ENCODE measurements at places on chromosomes 4 and X.

DNA sequence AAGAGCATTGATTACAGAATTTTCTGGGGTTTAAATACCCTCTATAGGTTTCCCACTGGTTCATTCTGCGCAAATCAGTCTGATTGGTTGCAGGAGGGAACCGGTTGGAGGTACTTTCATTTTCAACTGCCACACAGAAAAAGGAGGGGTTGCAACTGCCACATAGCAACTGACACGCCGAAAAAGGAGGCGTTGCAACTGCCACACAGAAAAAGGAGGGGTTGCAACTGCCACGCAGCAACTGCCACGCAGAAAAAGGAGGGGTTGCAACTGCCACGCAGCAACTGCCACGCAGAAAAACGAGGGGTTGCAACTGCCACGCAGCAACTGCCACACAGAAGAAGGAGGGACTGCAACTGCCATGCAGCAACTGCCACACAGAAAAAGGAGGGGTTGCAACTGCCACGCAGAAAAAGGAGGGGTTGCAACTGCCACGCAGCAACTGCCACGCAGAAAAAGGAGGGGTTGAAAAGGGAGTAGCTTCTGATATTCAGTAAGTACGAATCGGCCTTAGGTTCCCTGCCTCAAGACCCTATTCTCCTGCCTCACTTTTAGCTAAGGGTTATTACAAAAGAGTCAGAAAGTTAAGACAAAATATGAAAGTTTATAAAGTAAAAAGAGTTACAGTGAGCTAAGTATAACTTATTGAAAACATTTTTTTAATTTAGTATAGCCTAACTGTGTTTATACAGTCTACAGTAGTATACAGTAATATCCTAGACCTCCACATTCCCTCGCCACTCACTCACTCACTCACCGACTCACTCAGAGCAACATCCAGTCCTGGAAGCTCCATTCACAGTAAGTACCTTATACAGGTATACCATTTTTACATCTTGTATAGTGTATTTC, 431.8 kb downstream of the KCTD8 start:
- no peak for DNase-seq

- DNase-seq, result no peak
These were observed 242.3 kb downstream of the AFAP1 start for GRCh38 chr4:7697343-7697742.

DNA sequence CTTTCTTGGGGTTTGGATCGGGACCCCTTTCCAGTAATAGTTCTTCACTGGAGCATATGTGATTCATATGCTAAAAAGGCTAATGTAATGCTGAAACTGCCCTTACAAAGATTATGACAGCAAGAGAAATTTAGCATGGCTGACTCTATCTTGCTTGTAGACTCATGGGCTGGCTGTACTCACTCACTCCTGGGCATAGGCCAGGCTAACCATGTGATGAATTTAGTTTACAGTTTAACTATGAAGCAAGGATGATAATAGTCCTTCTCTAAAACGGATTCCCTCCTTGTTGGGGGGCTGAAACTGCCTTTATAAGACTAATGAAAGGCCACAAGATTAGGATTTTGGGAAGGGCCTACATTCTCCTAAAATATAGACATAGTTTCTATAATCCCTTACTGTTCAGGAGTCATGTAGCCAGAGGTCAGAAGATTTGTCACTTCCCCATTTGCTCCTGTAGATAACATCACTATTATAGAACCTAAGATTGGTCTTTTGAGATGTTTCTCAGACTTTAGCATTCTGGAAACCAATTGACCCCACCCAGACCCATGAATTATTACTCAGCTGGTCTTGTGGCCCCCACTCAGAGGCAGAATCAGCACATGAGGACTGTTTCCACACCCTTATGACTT, 20.8 kb upstream of the CEP135 start:
- no peak for DNase-seq

DNA sequence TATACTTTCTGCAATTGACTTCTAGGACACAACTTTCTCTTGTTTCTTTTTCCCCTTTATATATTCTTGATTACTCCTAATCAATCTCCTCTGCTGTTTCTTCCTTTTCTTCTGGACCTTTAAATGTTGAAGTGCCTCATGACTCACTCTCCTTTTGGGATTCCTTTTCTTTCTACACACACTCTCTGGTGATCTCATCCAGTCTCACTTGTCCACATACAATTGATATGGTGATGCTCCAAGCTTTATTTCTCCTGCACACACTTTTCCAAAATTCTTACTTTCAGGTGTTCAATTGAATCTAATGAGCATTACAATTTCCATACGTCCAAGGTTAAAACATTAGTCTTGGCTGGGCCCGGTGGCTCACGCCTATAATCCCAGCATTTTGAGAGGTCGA, 794.8 kb upstream of the EPHA5 start:
- DNase-seq, result no peak

DNA sequence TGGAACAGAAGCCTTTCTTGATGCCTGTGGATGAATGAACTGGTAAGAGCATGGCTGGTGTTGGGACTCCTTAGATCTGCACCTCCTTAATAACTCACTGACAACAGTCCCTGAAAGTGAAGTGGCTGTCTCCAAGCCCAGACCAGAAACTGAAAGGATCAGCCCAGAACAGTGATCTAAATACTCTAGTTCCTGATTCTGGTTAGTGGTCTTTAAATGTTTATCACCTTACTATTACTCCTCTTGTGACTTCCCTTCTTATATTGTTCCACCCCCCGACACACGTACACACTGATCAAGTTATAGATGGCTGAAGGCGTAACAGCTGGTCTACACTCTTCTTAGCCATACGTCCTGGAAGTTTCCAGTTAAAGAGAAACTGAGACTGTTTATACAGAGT, 33.8 kb upstream of the ARMCX2 start:
- no peak for DNase-seq

GRCh38 chrX:140123446-140123845, 158.1 kb upstream of the CXorf66 start:
- DNase-seq, result no peak

- no peak for DNase-seq
These were observed 1544.1 kb upstream of the ADGRL3 start for GRCh38 chr4:59655996-59656395.

DNA sequence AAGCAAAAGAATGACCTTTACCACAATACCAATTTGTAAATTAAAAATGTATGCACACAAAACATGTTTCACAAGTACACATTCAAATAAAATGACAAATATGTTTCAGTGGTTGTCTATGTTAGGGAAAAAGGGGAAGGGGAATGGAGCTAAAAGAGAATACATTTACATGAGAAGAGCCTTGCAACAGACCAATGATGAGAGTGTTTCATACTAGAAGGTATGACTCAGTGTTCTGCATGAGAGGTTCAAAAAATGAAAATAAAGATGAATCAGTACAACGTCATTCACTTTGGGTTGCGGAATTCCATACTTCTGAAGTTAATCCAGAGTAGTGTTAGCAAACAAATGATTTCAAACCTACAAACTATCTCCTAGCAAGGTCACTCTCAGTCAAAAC, 51.7 kb downstream of the RPGR start:
- DNase-seq, result no peak

GRCh38 chr4:52640808-52641565, 18.1 kb downstream of the USP46 start:
- DNase-seq, result no peak

- DNase-seq, result no peak
These were observed 146.5 kb downstream of the SPANXN1 start for GRCh38 chrX:145393702-145394235.

- no peak for DNase-seq
These were observed 27.1 kb upstream of the NSUN7 start for GRCh38 chr4:40722576-40723161.

- no peak for DNase-seq
These were observed 6.9 kb downstream of the CCNB3 start for GRCh38 chrX:50211510-50211909.

DNA sequence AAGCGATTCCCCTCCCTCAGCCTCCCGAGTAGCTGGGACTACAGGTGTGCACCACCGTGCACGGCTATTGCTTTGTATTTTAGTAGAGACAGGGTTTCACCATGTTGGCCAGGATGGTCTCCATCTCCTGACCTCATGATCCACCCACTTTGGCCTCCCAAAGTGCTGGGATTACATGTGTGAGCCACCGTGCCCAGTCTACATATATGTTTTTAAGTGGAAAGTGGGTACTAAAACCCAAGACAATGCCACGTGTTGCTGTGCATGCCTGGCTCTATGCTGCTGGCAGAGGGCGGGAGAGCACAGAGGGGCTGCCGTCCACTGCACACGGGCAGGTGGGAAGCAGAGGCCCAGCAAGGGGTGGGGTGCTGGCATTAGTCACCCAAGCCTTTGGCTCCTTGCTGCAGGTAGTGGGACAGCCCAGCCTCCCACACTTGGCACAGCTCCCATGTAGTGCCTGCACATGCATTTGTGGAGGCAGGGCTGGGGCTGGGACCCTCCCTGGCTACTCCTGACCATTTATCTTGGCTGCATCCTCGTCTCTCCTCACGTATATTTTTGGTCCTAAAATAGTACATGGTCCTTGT, 3.5 kb downstream of the EMD start:
- no peak for DNase-seq

- no peak for DNase-seq
These were observed 544.0 kb upstream of the AMOT start for GRCh38 chrX:113384628-113385027.

DNA sequence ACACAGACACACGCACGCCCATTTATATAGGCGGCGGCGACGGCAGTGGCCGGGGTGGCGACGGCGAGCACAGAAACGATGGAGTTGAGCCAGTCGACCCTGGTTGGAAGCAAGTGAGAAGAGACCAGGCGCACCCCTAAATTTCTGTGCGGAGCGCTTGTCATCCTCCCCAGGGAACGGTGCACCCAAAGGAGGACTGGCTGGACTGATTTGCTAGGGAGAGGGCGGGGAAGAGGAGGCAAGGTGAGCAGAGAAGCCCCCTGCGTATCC, 302 bp downstream of the NHS start:
- no peak for DNase-seq

DNA sequence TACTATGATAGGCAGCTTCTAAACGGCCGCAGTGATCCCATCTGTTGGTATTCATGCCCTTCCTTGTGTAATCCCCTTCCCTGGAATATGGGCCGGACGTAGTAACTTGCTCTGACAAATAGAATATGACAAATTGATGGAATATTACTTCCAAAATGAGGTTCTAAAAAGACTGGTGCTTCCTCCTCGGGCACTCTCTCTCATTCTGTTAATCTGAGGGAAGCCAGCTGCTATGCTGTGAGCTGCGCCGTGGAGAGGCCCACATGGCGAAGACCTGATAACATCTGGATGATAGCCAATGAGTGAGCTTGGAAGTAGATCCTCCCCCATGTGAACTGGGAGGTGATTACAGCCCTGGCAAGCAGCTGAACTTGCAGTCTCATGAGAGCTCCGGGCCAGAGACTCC, 27.2 kb upstream of the SLC25A4 start:
- DNase-seq, result no peak

DNA sequence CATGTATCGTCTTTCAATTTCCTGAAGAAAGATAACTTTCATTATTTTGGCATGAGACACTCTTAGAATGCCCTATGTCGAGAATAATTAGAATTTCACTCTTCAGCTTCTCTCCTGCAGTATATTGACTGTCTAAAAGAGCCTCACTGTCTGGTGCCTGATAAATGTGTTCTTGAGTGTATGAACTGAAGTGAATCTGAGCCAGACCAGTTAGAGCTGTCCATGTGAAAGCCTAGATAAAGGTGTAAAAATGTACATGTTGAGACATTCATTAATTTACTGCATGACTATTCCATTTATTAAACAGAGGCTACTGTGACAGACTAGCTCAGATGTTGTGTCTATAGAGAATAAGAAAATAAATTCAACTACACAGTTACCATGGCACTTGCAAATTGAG, 283.2 kb downstream of the PCDH18 start:
- DNase-seq, result no peak

DNA sequence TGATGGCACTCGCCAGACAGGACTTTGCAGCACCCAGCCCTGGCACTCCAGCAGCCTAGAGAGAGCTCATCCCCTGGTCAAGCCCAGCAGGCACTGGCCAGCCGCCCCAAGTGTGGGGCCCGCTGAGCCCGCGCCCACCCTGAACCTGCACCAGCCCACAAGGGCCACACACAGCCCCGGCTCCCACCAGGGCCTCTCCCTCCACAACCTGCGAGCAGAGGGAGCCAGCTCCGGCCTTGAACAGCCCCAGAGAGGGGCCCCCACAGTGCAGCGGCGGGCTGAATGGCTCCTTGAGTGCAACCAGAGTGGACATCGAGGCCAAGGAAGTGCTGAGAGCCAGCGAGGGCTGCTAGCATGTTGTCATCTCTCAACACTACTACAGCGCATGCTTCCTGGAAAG, 34.4 kb upstream of the DEFB131A start:
- DNase-seq, result no peak

GRCh38 chrX:110732266-110732665, 63.4 kb downstream of the CHRDL1 start:
- DNase-seq, result no peak

DNA sequence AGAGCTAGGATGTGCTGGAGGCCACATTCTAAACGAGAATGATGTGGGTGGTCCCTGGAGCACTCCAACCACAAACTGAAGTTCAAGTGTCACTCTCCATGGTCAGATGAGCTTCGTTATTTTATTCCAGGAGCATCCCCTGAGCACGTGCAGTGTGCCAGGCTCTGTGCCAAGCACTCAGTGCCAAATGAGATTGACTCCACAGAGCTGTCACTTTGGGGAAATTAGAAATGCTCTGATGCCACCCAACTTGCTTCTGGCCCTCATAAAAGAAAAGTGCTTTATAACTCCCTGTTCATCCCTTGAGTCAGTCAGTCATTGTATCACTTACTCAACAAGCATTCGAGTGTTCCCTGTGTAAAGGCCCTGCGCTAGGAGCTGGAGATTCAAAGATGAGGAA, 91.2 kb downstream of the RTL5 start:
- DNase-seq, result no peak

GRCh38 chr4:22514481-22514880, 1.4 kb downstream of the ADGRA3 start:
- DNase-seq, result no peak

- no peak for DNase-seq
These were observed 76.8 kb upstream of the GC start for GRCh38 chr4:71860643-71861042.

DNA sequence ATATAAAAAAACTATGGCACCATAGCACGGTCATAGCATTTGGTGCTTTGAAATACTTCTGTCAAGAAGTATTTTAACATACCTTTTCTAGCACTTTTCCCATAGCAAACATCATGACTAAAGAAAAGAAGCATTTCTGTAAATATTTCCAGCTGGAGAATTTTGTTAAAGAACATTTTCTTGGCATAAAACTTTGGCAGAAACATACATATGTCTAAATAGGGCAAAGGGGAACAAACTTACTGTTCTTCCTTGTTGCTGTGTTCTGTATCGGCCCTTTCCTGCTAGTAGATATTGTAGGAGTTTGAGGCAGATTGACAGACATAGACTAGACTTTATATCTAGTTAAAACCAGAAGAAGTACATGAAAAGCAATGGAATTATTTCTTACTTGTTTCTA, 2368.5 kb downstream of the PCDH7 start:
- DNase-seq, result no peak
